ENCODE measurements at places on chromosomes 6 and 20.

GRCh38 chr6:148954461-148954860, 207.6 kb downstream of the UST start:
- no peak for DNase-seq

DNA sequence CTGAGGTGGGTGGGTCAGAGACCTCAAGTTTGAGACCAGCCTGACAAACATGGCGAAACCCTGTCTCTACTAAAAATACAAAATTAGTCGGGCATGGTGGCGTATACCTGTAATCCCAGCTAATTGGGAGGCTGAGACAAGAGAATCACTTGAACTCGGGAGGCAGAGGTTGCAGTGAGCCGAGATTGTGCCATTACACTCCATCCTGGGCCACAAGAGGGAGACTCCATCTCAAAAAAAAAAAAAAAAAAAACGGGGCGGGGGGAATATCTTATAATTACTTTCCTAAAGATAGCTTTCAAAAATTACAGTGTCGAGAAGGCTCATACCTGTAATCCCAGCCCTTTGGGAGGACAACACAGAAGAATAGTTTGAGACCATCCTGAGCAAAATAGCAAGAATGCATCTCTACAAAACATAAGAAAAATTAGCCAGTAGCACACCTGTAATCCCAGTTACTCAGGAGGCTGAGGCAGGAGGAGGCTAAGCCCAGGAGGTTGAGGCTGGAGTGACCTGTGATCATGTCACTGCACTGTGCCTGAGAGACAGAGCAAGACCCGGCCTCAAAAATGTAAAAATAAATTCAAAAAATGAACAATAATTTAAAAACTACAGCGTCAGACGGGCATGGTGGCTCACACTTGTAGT, 25.8 kb downstream of the CBFA2T2 start:
- no peak for DNase-seq

- DNase-seq: no peak
Measured at GRCh38 chr6:3292431-3293197, 33.9 kb downstream of the PSMG4 start.

GRCh38 chr6:10479939-10480700, 41.0 kb upstream of the GCNT2 start:
- DNase-seq: no peak

DNA sequence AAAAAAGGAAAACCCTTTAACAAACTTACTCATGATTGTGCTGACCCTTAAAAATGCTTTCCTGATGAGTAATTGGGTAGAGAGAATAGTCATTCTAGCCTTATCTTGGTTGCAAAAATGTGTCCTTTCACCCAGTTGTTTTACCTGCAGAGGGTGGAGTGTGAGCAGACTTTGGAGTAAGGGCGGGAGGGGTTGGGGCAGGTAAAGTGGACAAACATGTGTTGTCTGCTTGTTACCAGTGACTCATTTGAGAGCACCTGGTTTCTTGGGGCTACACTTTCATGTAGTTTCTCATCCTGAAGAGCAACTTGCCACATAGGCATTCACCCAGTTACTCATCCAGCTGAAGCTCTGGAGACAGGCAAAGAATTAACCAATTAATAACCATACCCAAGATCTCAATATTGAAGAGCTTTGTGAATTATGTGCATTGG, 121.1 kb downstream of the TNFRSF21 start:
- no peak for DNase-seq

All from SHP77 treated with DMSO at 0.1 percent for 48 hours (cell line).